RPMI8226 (cell line): ENCODE measurements at places on chromosomes 12 and 14.

GRCh38 chr14:101735453-101735852 is 26.1 kb upstream of the PPP2R5C start:
- DNase-seq: no peak

GRCh38 chr12:27498761-27499160 is 25.2 kb upstream of the PPFIBP1 start:
- DNase-seq: no peak

- no peak for DNase-seq
Observed at GRCh38 chr14:101454229-101454628, 107.1 kb upstream of the DIO3 start.

DNA sequence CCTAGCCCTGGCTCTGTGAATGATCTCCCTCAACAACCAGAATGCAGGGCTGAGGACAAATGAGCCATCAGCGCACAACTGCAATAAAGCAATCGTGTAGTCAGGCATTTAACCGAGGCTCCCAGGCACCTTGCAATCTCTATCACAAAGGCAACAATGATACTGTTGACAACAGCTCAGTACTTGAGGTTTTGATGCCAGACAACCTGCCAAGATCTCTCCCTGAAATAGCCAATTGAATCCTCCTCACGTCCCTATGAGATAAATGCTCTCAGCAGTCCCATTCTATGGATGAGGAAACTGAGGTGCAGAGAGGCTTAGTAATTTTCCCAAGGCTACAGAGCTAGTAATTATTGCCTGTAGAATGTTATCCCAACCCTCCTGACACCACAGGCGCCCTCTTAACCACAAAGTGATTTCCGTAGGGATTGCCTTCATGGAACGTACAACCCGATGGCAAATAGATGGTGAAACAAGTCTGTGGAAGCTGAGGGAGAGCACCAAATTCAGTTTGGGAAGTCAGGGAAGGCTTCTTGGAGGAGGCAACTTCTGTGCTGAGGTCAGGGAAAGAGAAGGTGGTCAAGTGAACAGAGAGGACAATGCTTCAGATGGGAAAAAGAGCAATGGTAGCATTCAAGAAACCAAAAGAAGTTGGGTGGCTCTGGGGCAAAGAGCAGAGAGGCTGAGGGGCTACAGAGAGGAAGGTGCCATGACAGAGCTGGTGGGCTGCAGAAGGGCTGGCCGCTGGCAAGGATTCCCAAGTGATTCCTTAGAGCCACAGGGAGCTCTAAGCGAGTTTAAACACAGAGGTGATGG is 12.6 kb downstream of the SERPINA3 start:
- no peak for DNase-seq

GRCh38 chr12:38915429-38916182 is 10.2 kb upstream of the CPNE8 start:
- DNase-seq: no peak

GRCh38 chr12:38159092-38159551 is 157.5 kb upstream of the ALG10B start:
- DNase-seq: no peak
